Femur (tissue), 1 donor: ENCODE measurements at places on chromosomes 16 and 17.

- no peak for DNase-seq
Observed at GRCh38 chr16:65049679-65050078, 72.2 kb downstream of the CDH11 start.

GRCh38 chr17:50484386-50485155, 5.9 kb downstream of the RSAD1 start:
- DNase-seq = no peak

GRCh38 chr16:52460639-52461178, 86.2 kb downstream of the TOX3 start:
- DNase-seq = no peak

GRCh38 chr16:81445966-81446906, 1.6 kb downstream of the CMIP start:
- DNase-seq = peak; percentile 51

DNA sequence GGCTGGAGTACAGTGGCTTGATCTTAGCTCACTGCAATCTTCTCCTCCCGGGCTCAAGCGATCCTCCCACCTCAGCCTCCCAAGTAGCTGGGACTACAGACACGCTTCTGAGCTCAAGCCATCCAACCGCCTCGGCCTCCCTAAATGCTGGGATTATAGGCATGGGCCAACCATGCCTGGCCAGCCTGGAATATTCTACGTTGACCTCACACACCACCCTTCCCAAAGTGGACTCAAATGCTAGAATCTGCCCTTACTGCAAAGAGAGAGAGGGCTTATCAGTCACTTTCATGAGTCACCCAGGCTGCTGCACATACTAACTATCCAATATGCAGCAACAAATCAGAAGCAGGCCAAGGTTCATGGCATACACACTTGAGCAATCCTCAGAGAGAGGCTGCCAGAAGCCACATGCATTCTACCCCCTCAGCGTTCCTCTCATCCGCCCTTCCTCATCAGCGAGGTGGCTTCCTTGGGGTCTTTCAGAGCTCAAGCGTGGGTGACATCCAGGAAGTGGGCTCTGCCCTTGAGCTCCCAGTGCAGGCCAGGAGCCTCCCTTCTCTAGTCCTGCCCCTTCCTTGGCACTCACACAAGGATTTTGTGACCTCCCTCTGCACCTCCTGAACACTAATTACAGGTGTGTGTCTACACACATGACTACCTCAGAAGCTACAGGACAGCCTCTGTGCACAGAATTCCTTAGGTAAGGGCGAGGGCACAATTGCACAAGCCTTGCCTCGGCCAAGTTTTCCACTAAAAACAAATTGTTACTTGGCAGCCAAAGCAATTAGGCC, 24.8 kb upstream of the SIAH1 start:
- DNase-seq = no peak

DNA sequence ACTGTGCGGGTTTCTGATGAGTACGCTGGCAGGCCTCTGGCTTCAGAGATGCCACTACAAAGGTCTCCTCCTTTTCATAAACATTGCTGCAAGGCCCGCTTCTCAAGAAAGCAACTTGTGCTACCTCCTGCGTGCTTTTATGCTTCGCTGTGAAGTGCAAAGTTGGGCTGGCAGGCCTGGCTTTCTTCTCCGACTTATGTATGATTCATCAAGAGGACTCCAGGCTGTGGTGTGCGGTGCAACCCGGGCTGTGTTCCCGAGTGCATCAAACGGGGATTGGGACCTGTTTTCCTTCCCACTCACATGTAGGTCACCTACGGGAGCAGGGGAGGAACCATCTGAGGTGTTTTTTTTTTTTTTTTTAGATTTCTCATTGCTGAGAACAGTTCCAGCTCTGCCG, 534.1 kb downstream of the WWOX start:
- DNase-seq = no peak

GRCh38 chr16:50467943-50468748, 80.0 kb upstream of the NKD1 start:
- peak; percentile 58 for DNase-seq

DNA sequence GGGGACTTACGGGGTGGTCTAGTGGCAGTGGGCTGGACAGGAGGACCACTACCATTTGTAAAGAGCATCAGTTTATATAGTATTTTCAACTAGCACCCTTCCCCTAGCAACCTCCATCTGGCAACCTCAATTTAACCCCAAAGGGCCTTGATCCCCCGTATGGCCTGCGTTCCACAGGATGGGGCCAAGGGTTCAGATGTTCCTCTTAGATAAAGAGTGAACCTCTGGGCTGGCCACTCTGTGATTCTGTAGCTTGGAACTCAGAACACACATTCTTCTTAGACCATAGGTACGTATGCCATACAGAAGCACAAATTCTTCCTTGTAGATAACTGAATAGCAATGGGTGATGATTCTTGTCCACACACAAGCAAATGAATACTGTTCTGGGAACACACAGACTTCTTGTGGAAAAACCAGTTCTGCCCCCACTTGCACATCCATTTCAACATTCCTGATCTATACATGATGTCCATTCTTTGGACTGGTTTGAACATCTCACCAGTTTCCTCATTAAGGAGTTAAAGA, 1.9 kb upstream of the GGA2 start:
- DNase-seq = no peak

GRCh38 chr17:49190932-49191331, 19.4 kb downstream of the GNGT2 start:
- DNase-seq = no peak

GRCh38 chr17:50469671-50470305, 1.1 kb upstream of the CHAD start:
- DNase-seq = peak; percentile 68

GRCh38 chr16:69057400-69058378, 47.8 kb upstream of the HAS3 start:
- peak; percentile 36 for DNase-seq

DNA sequence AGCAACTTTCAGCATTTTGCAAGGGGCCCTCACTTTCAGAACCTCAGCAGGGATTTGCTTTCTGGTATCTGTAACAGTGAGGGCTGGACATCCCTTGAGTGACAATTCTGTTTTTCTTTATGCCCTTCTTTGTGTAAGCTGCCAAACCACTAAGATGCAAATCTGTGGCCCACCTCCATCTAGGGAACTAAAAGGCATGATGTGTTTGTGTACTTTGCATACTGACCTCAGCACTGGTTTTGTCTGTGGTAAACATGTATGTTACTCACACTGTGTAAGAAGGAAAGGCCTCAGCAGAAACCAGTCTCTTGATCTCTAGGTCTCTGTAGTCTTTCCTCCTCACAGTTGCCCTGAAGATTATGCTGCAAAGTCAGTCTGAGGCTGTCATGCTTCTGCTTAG, 396.6 kb upstream of the DYNLRB2 start:
- no peak for DNase-seq

- peak; percentile 44 for DNase-seq
Observed at GRCh38 chr16:58500430-58501241, 693 bp downstream of the NDRG4 start.
